HFF-Myc (cell line): ENCODE measurements at places on chromosomes 2 and 18.

- no peak for DNase-seq
These were observed 674 bp upstream of the ERBB4 start for GRCh38 chr2:212539072-212539880.

- DNase-seq = no peak
These were observed 180.4 kb downstream of the TWIST2 start for GRCh38 chr2:239028253-239028619.

GRCh38 chr18:68454511-68455228 lies 260.2 kb downstream of the TMX3 start:
- no peak for DNase-seq

DNA sequence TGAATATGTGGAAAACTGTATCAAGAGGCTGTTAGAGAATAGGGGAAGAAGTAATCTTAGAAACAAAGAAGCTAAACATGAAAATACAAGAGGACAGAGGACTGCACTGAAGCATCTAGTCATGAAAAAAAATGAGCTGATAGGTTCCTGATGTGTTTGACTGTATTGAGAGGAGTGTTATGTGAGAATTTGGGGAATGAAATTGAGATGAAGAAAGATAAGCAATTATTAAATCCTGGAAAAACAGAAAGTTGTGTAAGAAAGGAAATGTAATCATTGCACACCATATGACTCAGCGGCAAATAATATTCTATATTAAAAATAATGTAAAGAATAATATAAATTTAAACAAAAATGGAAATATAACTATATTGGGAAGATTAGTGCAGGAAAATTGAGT lies 71.2 kb downstream of the SEMA4F start:
- no peak for DNase-seq

DNA sequence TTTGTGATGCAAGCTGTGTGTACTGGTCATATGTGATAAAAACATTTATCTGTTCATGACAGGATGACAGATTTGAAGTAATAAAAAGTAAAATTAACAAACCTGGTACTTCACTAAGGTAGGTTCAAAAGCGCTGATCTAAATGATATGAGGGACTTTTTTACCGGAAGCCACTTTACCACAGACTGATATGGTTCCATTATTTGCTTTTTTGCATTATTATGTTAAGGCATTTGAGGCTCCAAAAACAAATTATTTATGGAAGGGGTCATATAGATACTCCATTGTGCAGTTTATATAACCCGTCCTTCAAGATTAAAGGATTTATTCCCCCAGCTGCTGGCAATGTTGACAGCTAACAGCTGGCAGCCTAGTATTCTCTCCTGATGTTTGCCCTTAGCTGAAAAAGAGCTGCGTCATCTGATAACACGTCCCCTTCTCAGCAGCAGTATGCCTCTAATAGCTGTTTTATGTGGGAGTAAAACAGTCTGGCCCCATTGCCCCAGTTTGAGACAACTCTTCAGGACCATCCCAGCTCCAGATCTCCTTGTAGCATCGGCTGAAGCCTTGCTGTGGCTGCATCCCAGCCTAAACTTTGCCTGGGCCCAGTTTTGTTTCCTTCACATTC lies 84.8 kb upstream of the XIRP2 start:
- no peak for DNase-seq

- no peak for DNase-seq
These were observed 11.4 kb downstream of the TXNDC2 start for GRCh38 chr18:9897129-9897528.

- no peak for DNase-seq
These were observed 49.6 kb downstream of the MARCO start for GRCh38 chr2:118991554-118991953.

DNA sequence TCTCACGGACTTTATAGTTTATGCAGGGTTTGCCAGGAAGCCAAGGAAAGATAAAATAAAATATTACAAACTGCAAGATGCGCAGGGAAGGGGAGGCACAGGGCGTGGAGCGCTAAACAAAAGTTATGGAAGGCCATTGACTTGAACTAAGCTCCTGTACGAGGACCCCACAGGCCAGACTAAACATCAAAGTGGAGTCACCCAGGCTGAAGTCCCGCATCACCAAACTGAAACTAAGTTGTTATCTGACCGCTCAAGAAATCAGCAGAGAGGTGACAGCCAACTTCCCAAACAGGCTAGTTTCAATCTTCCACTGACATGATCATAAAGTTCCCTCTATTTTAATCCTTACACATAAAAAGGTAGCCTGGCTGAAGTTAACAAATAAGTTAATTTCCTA lies 90.5 kb upstream of the YWHAQ start:
- no peak for DNase-seq

DNA sequence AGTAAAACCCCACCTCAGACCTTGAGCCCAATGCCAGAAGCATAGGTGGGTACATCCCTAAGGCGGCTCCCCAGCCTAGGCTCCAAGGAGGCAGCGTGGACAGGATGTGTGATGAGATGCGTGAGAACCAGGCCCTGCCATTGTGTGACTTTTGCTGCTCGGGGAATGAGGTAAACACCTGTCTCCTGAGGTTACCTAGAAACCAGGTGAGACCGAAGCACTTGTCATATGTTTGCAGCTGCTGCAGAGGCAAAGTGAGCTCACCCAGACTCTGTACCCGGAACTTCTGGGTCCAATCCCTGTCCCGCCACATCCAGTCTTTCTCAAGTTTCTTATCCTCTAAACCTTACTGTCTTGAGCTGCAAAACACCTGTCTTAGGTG lies 3.4 kb downstream of the FBLN7 start:
- DNase-seq = no peak
